ENCODE measurements at places on chromosomes 3 and 15.

DNA sequence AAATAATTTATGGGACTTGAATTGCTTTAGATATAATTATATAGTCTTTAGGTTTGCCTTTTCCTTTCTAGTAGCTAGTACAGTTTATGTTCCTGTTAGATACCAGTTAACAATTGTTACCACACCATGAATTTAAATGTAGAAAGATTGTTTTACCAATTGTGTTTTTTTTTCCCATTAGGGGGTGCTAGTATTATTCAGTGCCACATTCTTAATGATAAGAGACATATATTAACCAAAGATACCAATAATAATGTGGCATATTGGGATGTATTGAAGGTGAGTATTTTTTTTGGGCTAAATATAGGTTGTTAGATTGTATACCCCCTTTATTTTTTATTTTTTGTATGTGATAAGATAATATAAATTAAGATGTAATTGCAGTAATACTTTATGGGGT is 27.7 kb downstream of the WDR48 start:
- no peak for DNase-seq

GRCh38 chr3:126834596-126835471 is 130.8 kb downstream of the CHCHD6 start:
- DNase-seq: no peak

DNA sequence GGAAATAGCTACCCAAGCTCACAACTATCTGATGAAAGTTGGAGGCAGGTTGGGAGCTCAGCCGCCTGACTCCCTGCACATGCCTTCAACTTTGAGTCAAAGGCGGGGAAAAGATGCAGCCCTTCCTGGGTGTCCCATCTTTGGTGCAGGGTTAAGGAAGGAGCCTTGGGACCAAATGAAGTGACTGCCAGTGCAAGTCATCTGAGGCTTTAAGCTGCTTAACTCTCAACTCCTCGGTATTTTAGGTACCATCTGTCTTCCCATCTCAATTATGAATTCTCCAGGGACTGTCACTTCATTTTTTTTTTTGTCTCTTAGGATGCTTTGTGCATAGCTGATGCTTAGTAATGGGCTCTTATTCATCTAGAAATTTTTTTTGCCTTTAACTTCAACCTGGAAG is 408.8 kb upstream of the C2CD4B start:
- DNase-seq: no peak

GRCh38 chr15:44482090-44482489 is 54.7 kb downstream of the CTDSPL2 start:
- no peak for DNase-seq

GRCh38 chr3:45518376-45519135 is 76.0 kb upstream of the LIMD1 start:
- DNase-seq: no peak

GRCh38 chr15:35777061-35777460 is 231.1 kb upstream of the DPH6 start:
- DNase-seq: no peak

- no peak for DNase-seq
Observed at GRCh38 chr15:40006003-40006402, 33.0 kb downstream of the SRP14 start.

GRCh38 chr15:97401195-97401594 is 559.3 kb upstream of the ARRDC4 start:
- DNase-seq: no peak

- DNase-seq: no peak
Observed at GRCh38 chr3:9105421-9105820, 142.1 kb upstream of the RAD18 start.

- no peak for DNase-seq
Observed at GRCh38 chr3:23389686-23390085, 186.6 kb downstream of the UBE2E2 start.

- no peak for DNase-seq
Observed at GRCh38 chr3:31295150-31295765, 237.5 kb upstream of the STT3B start.

DNA sequence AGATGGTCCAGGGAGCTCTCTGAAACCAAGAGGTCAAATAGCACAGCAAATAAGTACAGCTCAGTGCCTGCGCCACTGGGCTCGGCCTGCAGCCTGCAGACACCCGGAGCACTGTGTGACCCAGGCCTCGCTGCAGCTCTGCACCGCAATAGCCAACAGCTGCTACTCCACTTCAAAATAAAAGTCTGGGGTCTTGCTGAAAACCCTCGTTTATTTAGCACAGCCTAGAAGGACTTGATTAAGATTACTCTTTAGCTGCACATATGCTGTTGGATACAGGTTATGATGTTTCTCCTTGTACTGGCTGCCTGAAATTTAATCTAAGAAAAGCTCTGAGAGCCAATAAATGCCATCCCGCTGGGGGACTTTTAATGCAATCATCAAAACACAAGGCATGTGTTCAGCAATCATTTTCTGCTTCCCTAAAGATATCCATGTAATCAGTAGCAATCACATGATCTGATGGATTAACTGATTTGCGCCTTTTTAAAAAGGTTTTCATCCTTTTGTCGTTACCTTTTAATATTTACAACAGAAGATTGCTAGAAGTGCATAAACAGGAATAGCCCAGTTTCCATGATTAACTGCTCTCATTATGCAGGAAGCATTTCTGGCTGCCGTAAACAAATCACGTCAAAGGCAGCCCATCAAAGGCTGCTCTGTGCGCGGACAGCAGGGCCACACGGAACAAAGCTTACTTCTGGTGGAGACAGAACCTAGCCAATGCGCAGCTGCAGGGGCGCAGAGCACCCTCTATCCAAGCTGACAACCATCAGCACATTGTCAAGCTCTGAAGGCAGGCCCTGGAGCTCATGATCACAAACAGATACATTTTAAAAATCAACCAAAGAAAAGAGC is 58.8 kb downstream of the CLASP2 start:
- no peak for DNase-seq

- no peak for DNase-seq
Observed at GRCh38 chr3:149004622-149005021, 13.3 kb downstream of the GYG1 start.

DNA sequence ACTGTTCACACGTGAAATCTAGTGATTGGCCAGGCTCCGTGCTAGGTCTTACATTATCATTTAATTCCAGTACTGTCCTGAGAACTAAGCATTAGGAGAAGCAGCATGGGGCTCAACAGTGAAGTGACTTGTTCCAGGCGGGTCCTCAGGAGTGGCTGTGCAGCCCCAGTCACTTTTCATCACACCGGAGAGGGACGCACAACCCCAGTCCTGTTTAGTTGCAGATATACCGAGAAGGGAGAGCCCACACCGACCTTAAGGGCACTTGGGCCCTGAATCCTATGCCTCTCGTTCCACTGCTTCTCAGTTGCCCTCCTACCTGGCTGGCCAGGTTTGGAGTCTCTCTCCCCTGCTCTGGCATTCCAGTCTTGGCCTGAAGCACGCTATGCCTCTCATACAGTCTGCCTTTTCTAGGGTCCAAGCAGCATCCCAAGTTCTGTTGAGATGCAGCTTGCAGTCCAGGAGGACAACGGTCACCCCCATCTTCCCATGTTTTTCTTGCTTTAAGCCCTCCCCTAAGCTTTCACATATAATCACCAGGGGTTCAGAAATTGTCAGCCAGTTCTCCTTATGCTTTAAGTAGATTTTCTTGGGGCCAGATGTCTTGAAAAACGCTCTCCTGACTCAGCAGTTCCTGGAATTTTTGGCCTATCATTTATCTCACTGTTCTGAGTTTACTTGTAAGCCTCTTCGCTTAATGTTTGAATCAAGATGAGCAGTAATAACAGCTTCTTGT is 10.1 kb downstream of the FAM131A start:
- no peak for DNase-seq

Data from stimulated activated CD4-positive, alpha-beta T cell treated with anti-CD3 and anti-CD28 coated beads, TNF-alpha, amount 100 ng/mL, for 24 hours (primary cell).